ENCODE measurements at places on chromosomes 16 and 17. TPM values are rescaled to one million over a fixed set of nuclear protein-coding genes. Genes with fewer than 3 reads are reported as not detected.

DNA sequence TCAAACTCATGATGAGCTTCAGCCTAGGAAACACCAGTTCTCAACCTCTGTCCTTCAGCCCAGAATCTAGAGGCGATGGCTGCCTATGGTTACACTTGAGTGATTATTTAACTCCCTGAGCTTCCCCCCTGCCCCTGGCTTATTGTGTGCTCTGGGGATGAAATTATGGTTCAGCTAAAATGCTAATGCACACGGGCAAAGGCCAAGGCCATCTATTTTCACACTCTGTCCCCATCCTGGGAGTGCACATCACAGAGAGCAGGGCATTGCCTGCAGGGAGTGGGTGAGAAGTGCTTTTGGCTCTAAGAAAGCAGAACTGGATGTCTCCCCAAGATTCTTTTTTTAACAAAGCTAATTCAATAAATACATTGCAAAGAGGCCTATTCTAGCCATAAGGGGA is 21.6 kb upstream of the CACNG5 start:
- no peaks in the 10 kb centered on the region for H3K4me1 ChIP-seq
- DNase-seq, result no peak
- no peaks in the 10 kb centered on the region for H3K36me3 ChIP-seq
- H3K27ac ChIP-seq, result no peak overlapping the region

GRCh38 chr16:71576971-71577370 is at the start of gene TAT:
Gene TAT (minus strand): TSS chr16:71577092. CDS start chr16:71576415, 677 bp downstream.
- no peak within 1 kb of the TSS for H3K27ac ChIP-seq
- DNase-seq, result no peak
- no peak within 1 kb of the TSS for H3K4me3 ChIP-seq
- H3K36me3 ChIP-seq, result no peaks in the 10 kb centered on the region
- H3K4me1 ChIP-seq, result no peaks in the 10 kb centered on the region

The ITGAL gene
- total RNA-seq, result not detected

The ATP1B2 gene
- not detected for total RNA-seq

Data from SJSA1 (cell line).